Left ventricle myocardium superior (tissue), 1 donor: ENCODE measurements at places on chromosomes 7 and 10. TPM values are rescaled to one million over a fixed set of nuclear protein-coding genes. Genes with fewer than 3 reads are reported as not detected.

- DNase-seq: peak; percentile 87
Observed at GRCh38 chr7:155003376-155004214, 671 bp upstream of the PAXIP1 start.

GRCh38 chr7:90213521-90213920 lies 2.0 kb downstream of the STEAP2 start:
- DNase-seq: no peak

- no peak for DNase-seq
Observed at GRCh38 chr10:22644222-22644621, 70.2 kb downstream of the PIP4K2A start.

DNA sequence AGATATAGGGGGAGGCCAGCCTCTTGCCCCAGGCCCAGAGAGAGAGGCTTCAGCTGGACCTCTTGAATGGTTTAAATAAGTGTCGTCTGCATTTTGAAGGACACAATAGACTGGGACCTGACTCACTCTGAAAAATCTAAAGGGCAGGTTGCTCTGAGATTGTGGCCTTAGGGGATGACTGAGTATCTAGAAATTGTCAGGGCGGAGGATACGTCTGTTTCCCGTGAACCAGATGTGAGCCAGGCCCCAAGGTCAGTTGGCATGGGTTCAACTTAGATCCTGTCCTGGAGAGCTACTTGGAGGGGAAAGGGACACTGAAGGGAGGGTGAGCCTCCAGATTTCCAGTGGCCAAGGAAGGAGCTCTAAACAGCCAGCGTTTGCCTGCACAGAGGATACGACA lies 110.2 kb downstream of the CHN2 start:
- no peak for DNase-seq

DNA sequence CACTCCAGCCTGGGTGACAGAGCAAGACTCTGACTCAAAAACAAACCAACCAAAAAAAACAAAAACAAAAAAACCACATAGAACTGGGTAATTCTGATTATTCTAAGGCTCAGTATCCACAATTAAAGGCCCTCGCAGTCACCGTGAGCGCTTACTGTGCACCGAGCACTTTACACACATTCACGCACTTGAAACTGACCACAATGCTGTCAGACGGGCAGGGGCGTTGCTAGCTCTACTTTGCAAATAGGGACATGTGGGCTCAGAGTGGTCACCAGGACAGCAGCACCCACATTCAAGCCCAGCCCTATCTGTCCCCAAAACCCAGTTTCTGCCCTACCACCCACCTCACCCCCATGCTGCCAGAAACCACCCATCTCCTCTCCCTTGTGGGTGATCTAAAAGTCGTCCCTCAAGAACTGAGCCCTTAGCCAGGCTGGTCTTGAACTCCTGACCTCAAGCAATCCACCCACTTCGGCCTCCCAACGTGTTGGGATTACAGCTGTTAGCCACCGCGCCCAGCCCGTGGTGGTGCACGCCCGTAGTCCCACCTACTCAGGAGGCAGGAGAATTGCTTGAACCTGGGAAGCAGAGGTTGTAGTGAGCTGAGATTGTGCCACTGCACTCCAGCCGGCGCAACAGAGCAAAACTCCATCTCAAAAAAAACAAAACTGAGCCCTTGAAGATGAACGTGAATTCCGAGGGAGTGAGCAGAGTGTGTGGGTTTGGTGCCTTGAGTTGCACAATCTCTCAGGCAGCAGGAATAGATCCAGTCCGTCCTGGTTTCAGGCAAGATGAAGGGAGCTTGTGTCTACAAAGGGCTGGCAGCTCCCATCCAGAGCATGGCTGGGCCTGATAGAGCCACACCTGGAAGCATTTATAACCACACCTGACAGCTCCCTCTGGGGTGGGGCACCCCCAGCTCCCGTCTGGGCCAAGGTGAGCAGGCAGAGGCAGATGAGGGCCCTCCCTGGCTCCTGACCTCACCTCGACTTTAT lies 5.4 kb upstream of the HSPB1 start:
- DNase-seq: no peak

DNA sequence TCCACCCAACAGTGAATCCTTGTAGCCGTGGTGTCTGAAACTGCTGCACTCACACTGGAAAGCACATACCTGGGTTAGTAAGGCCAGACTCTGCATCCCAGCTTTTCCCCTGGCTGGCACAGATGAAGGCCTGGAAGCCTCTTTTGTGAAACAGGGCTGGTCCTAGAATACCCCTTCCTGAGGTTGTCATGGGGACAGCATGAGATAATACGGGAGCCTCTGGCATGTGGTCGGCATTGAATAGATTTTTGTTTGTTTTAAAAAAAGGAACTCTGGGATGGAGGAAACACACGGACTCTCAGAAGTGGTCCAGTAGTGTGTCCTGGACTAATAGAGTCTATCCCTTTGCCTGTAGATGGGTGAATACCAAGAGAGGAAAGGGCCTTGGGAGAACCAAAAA lies 129.7 kb downstream of the TMEM178B start:
- no peak for DNase-seq

- DNase-seq: no peak
Observed at GRCh38 chr10:34736976-34737771, 77.9 kb downstream of the PARD3 start.

DNA sequence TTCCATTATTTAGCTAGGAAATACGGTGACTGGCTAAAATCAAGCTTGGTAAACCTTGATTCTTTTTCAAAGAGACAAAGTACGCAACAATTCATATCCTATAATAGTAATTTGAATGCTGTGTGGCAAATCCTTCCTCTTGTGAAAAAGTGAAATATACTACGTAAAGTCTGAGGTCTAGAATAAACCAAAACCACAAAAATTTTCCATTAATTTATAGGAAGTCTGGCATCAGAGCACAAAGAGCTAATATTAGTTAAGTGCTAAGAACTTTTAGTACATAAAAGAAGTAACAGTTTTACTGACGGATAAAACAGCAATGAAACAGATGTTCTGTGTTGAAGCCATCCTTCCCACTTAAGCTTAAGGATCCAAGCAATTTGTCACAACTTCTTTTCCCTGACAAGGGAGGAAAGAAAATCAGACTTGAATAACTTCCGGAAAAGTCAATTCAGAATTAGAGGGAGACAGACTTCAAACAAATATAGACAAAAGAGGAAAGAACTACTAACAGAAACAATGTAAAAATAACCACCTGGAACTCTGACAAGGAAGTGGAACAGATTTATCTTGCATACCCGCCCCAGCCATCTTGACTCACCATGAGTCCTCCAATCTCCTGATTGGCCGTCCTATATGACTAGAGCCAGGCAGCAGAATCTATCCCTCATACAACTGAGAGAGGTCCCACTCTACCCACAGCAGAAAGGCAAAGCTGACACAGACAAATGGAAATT lies 34.6 kb downstream of the RHEB start:
- no peak for DNase-seq

- no peak for DNase-seq
Observed at GRCh38 chr10:103919648-103920025, 1.7 kb upstream of the STN1 start.

DNA sequence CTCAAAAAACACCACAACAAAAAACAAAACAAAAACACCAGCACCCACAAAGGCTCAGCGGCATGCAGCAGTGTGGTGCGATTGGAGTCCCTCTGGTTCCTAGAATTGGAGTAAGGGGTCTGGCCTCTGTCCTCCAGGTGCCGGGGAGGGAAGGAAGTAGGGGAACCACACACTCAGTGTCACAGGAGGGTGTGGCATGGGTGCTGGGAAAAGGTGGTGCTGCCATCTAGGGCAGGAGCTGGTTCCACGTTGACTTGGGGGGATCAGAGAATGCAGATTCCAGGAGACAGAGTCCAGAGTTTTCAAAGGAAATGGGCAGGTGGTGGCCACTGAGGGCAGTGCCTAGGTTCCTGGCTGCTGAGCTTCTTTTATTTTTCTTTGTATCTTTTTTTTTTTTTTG lies 19.8 kb upstream of the WIPI2 start:
- DNase-seq: no peak

- DNase-seq: no peak
Observed at GRCh38 chr10:326350-326749, 191.1 kb downstream of the ZMYND11 start.

DNA sequence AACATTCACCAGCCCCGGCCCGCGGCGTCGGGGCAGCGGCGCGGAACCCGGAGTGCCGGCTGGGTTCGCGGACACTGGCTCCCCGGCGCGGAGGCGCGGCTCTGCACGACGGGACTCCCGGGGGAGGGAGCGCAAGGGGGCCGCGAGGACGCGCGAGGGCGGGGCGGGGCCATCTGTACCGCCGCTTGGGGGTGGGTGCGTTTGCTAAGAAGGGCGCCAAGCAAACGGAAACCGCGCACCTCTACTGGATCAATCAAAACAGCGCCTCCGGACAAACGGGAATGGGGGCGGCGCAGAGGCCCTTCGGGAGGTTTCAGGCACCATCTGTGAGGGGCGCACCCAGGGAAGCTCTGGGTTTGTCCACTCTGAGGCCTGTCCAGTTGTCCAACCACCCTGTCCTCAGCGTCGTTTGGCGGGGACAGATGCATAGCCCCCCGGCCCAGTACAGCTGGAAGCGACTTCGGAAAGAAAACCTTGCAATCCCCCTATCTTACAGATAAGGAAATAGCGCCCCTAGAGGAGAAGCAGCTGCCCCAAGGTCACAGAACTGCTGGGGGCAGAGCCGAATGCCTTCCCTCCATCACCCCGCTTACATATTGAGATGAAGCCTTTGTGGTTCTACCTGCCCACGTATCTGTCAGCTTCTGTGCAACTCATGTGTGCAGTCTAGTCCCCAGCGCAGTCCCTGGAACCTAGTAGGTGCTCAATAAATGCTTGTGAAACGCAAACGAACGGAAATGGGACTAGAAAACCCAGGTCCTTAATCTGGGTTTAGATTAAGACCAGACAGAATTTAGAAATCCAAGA lies 10.7 kb upstream of the SLIT1 start:
- DNase-seq: peak; percentile 67

- DNase-seq: no peak
Observed at GRCh38 chr10:12006671-12007070, 35.9 kb downstream of the UPF2 start.

DNA sequence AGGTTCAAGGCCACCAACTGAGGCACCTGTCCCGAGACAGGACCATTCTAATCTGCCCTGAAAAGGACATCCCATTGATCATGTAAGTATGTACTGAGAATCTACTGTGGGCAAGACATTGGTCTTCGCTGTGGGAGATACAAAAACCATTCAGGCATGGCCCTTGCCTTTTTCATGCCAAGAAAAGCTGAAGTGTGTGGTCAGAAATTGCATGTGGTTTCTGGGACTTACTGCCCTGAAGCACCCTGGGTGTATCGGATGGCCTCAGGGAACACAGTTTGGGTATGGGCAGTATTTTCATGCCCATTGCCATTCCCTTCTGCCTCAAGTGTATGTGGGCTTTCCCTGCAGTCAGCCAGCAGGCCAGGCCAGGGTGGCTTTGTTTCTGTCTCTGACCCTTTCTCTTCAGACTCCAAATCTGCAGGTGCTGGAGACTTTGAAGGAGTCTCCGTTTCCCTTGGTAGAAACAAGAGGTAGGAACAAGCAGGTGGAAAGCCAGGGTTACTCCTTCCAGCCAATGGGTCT lies 285.7 kb downstream of the ZEB1 start:
- no peak for DNase-seq

DNA sequence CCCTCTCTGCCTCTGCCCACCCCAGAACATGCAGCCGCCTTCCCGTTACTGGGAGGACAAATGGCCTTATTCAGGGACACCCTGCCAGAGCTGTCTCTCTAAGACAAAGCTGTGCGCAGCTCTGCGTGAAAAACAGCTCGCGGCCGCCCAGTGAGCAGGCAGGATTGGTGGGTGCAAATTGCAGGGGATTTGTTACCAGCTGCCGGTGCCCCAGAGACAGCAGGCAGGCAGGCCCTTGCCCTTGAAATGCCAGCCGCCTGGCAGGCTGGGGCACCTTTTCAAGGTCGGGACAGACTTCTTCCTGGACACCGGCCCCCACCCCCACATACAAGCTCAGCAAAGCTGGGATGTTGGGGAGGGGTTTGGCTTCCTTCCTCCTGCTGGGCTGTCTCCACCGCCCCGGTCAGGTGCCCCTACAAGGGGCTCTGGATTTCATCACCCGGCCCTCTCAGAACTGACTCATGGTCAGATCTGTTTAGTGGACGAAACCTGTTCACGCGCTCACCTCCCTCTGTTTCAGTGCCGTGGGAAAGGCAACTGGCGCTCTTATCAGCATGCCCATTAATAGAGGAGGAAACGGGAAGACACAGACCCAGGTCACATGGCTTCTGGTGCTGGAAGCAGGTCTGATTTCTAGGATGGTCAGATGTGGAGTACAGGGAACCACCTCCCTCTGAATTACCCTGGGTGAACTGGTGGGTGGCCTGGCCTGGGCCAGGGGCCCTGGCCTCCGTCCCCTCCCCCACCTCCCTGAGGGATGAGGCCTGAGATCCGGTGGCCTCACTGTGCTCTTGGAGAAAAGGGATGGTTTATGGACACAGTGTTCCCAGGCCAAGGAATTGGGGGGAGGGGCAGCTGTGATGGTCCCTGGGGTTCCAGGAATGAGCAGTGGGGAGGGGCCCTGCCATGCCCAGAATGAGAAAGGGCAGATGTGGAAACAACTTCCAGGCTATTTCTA lies 123.9 kb upstream of the PPIF start:
- peak; percentile 86 for DNase-seq

DNA sequence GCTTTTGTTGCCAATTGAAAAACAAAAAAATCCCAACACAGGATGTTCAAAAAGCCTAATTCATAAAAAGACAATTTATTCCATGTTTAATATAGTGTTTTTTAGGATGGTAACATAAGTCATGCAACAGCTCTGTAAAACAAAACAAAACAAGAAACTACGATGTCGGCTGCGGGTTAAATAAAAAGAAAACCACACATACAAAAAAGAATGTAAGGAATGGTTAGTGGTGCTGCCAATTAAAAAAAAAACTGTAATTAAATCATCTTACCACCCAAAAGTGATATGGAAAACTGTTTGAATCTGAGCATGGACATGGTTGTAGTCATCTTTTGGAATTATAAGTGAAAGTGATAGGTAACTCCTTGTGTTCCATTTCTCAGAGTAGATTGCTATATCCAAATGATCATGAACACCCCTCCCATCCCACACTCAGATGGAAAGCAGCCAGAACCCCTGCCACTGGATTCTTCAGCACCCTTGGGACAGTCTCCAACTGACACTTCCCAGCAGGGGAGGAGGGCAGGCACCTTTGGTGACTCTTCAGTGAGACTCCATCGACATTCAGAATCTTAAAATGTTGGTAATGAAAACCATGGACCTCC lies 14.3 kb upstream of the DAGLB start:
- DNase-seq: no peak

CXCL12 gene
- 136 TPM for total RNA-seq

ZNF777 gene
- 8.4 TPM for total RNA-seq

LSM8 gene
- total RNA-seq: 22.8 TPM

SPDYE9 gene
- total RNA-seq: not detected

TMEM26 gene
- 0.67 TPM for total RNA-seq

PSD gene
- total RNA-seq: 0.50 TPM

NPTX2 gene
- 2.1 TPM for total RNA-seq

CLRN3 gene
- total RNA-seq: not detected
